Stimulated activated CD8-positive, alpha-beta memory T cell treated with anti-CD3 and anti-CD28 coated beads, Interleukin-4, amount 100 ng/mL, for 24 hours (primary cell): ENCODE measurements at places on chromosomes 4 and X.

GRCh38 chrX:41082783-41083182, 2.5 kb upstream of the USP9X start:
- DNase-seq = no peak

DNA sequence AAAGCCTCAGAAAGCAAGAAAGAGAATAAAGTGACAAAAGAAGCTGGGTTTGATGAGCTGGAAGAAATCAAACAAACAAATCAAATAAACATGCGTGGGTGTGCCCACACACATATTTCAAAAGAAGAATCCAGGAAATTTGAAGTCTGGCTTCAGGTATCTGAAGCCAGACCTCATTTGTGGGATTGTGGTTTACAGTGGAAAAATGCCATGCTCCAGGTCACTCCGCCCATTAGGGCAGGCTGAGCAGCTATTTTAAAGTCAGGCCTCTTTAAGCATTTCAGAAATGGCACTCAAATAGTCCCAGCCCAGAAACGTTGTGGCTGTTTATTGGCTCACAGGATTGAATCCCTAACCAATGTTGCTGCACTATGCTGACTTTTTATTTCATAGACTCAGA, 226.1 kb upstream of the F9 start:
- DNase-seq = no peak

- DNase-seq = peak; percentile 7
Measured at GRCh38 chrX:17788439-17788838, 51.1 kb downstream of the SCML1 start.

DNA sequence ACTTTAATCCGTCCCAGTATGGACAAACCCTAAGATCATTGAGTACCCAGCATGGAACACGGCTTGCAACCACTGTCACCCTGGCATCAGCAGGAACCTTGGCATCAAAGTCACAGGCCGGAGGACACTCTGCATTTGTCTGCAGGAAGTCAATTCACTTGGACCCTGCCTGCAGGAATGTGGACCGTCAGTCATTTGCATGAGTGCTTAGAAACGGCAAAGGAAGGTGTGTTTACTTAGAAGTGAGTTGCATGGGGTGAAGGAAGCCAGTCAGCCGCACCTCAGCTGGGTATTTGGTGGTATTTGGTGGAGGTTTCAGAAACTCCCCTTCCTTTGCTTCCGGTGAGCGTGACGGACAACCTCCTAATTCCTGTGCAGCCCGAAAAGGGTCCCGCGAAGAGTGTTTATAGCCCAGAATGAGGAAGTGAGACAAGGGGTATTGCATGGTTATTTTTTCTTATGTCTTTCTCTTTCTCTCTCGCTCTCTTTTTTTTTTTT, 15.5 kb downstream of the P2RY8 start:
- DNase-seq = peak; percentile 31

- DNase-seq = no peak
Measured at GRCh38 chr4:111685205-111685604, 460.0 kb upstream of the FAM241A start.
